Activated T-helper 17 cell treated with anti-CD3 and anti-CD28 coated beads, Interleukin-2, amount 50 U/mL, for 72 hours (primary cell): ENCODE measurements at places on chromosomes 11 and 22. TPM values are rescaled to one million over a fixed set of nuclear protein-coding genes. Genes with fewer than 3 reads are reported as not detected.

The CDCA5 gene
- total RNA-seq: 99.5 TPM

The CASP5 gene
- not detected for total RNA-seq

The IRF7 gene
- total RNA-seq: 25.8 TPM

The TST gene
- 8.2 TPM for total RNA-seq

The OR4D11 gene
- total RNA-seq: not detected

The C1QTNF4 gene
- 1.4 TPM for total RNA-seq

The CST6 gene
- 0.37 TPM for total RNA-seq

The RHOD gene
- 0.22 TPM for total RNA-seq

The MICAL3 gene
- total RNA-seq: 38.5 TPM

The MS4A4E gene
- not detected for total RNA-seq

The TSG101 gene
- total RNA-seq: 24.8 TPM

The ILK gene
- total RNA-seq: 85.0 TPM

GRCh38 chr11:62919898-62920640, 1.1 kb downstream of the CHRM1 start:
- ATAC-seq: no peak

- ATAC-seq: no peak
Observed at GRCh38 chr11:68843052-68843561, 1.4 kb upstream of the CPT1A start.

GRCh38 chr11:123265951-123266350, 70.9 kb upstream of the CLMP start:
- ATAC-seq: no peak

- ATAC-seq: no peak
Observed at GRCh38 chr11:124752471-124753102, 532 bp upstream of the VSIG2 start.

GRCh38 chr11:17432002-17432401, 43.5 kb upstream of the KCNJ11 start:
- no peak for ATAC-seq

GRCh38 chr22:36541831-36542411, 13.0 kb upstream of the EIF3D start:
- peak; percentile 98 for ATAC-seq

DNA sequence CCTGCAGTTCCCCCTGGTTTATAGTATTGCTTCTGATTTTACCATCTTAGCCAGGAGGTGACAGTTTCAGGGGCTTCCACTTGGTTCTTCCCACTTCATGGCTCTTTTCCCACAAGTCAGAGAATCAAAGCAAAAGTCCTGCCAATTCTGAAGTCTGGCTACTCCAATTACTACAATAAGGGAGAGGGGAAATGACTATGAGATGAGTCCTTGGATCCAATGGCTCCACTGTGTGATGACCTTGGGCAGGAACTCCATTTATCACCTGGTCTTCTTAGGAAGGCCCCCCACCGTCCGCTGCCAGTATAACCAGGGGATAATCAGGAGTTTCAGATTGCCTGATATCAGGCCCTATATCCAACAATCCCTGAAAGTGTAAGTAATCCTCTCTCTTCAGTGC, 31.6 kb upstream of the CCND1 start:
- no peak for ATAC-seq

DNA sequence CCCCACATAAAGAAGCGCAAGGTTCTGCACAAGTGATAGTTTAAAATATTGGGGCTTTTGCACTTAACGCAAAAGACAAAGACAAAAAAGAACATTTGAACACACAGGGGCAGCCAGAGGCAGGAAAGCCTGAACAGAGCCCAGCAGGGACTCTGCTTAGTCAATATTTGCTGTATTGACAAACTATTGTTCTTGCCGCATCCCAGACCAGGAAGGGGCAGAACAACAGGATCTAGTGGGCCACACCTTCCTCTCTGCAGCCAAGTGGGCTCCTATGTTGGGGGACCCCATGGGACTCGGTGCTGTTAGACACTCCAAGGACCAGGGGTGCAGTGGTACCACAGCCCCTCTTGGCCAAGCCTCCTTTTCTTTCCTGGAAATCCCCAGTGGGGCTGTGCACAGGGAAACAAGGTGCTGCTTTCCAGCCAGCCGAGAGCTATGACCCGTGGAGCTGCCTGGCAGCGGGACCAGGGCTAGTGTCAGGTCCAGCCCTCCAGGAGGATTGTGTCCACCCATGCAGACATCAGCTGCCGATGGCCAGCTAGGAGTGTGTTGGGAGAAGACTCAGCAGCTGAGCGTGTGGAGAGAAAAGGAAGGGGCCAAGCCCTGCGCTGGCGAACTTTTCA, 43.3 kb upstream of the ANO1 start:
- no peak for ATAC-seq

- ATAC-seq: no peak
Observed at GRCh38 chr11:45048870-45049691, 97.4 kb upstream of the PRDM11 start.

GRCh38 chr11:63610604-63611394, 3.4 kb downstream of the PLAAT3 start:
- no peak for ATAC-seq

DNA sequence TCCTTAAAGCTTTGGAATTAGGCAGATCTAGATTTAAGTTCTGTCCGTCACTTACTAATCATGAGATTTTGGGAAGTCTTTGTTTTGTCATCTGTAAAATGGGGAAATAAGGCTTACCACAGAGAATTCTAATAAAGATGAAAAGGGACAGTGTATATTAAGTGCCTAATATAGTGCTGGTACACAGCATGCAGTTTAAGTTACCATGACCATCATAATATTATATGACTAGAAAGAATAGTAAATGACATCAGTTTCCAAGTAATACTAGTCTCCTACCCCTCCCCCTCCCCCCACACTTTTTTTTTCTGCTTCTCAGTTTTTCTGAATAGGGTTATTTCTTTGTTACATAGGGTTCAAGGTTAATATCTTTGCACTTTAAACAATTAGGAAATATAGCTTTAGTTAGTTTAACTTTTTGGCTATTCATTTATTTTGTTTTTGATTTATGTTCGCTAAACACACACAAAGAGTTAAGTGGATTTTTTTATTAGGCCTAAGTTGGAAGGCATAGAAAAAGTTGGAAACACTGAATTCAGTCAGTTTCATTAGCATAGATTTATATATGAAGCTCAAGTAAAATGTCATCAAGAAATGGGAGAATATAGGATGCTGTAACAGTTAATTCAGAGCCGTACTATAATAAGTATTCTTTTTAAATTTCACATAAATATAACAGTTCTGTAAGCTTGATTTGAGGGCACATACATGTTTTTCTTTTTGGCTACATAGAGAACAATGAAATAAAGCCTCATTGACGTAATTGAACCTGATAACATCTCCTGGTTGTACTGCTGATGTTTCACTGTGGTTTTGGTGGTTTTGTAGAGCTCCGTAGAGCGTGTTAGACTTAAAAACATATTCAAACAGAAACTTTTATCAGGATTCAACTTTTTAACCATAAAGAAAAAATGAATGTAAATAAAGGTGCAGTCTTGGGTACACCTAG, 121.2 kb downstream of the PDE3B start:
- peak; percentile 89 for ATAC-seq

GRCh38 chr22:23891726-23892125, 2.5 kb upstream of the MIF start:
- no peak for ATAC-seq

DNA sequence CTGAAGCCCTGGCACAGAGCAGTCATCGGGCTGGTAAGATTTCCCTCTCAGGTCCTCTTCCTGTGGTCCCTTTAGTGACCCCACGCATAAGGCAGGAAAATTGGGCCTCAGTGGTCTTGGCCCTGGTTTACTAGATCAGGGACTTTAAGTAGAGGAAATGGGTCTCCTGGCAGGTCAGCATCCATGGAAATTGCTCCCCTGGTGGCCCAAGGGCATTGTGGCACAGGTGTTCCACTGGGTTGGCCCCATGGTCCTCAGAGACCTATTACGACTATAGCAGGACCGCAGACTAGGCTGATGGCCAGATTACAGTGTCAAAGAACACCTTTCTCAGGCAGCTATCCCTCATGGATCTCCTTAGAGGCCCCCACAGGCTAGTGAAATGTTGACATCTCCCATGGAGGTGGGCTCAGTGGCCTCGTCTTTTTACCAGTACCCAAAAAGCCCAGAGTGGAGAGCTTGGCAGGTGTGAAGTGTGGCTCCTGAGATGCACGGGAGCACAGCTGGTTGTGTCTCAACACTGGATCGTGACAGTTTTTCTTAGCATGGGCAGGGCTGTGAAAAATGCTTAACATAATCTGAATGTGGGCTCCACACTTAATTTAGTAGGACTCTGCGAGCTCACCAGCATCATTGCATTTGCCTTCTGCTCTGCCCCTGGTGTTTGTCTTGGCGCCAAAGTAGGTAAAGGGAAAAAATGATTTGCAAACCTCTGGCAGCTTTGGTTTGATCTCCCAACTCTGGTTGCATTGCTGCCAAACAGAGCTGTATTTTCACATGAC, 74.2 kb downstream of the ZBTB16 start:
- no peak for ATAC-seq

GRCh38 chr11:1109918-1110705, 35.4 kb downstream of the MUC2 start:
- ATAC-seq: no peak

- ATAC-seq: no peak
Observed at GRCh38 chr22:32628628-32629572, 154.3 kb downstream of the FBXO7 start.
